ENCODE measurements at places on chromosomes 1 and 21.

DNA sequence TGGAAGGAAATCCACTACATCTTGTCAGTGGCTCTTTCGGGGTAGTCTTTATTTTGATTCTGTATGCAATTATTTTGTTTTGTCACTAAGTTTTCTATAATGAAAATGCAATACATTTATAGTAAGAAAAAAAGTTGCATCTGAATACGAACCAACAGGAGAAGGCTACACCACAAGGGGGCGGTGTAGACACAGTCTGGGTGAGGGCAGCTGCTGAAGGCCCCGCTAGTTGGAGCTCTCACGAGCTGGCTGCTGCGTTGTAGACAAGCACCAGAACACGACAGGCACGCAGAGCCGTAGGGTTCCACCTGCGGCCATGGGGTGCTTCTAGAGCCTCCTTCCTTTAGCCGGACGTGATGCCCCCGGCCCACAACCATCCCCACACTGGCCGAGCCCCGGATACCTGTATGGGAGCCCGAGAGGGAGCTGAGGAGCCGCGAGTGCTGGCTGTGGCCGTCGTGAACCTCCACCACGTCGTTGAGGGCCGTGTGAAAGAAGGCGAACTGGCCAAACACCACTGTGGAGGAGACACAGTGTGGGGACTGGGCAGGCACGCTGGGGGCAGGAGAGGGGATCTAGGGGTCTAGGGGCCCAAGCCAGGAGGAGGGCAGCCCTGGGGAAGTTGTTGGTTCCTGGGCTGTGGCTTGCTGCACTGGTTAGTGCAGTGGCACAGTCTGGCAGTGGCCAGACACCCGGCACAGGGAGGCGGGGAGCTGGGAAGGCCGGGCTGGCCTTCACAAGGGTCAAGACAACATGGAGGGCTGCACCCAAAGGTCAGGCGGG is 160.8 kb downstream of the ZSCAN20 start:
- DNase-seq, result peak; percentile 30

GRCh38 chr1:53326598-53327181 is 1.2 kb downstream of the LRP8 start:
- no peak for DNase-seq

- DNase-seq, result no peak
Observed at GRCh38 chr1:36463463-36463802, 751 bp downstream of the MRPS15 start.

DNA sequence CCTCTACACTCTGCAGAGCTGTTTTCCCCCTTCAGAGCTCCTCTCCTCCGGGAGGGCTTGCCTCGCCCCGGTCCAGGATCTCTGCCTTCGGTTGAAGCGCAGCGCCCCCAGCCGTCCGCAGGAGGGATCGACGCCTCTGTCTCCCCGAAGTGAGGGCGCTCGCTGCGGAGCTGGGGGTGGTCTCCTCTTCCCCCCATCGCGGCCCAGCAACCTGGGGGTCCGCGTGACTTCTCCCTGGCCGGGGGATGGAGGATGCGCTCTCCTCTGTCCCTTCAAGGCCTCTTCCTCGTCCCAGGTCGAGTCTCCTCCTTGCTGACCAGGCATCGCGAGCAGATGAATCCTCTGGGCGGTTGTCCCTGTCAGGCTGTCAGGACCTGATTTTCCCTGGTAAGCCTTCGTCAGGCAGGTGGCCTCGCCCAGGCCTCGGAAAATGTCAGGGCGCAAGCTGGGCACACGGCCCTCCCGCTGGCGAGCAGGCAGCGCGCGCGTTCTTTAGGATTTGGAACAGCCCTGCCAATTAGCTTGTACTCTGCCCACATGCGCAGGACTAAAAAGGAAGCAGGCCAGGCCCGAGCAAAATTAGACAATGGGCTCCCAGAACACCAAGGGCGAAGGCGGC is 90.5 kb downstream of the EDEM3 start:
- DNase-seq, result no peak

- DNase-seq, result no peak
Observed at GRCh38 chr1:247535402-247535801, 838 bp downstream of the OR2C3 start.

DNA sequence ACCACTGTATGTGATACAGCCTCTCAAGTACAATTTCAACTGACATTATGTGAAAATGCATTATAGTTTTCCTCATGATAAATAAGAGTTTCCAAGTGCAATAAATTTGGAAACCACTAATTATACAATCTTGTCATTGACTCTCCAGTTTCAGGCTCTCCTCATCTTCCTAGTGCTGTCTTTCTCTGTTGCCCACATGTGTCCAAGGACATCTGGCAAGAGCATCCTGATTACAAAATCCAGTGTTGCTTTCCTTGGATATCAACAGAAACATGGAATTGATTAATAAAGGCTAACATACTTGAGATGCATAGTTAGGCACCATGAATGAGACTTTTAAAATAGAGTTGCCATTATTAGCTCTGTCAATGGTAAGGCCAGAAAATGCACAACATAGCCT is 15.6 kb upstream of the MAP10 start:
- no peak for DNase-seq

- no peak for DNase-seq
Observed at GRCh38 chr1:235952950-235953615, 86.4 kb upstream of the LYST start.

DNA sequence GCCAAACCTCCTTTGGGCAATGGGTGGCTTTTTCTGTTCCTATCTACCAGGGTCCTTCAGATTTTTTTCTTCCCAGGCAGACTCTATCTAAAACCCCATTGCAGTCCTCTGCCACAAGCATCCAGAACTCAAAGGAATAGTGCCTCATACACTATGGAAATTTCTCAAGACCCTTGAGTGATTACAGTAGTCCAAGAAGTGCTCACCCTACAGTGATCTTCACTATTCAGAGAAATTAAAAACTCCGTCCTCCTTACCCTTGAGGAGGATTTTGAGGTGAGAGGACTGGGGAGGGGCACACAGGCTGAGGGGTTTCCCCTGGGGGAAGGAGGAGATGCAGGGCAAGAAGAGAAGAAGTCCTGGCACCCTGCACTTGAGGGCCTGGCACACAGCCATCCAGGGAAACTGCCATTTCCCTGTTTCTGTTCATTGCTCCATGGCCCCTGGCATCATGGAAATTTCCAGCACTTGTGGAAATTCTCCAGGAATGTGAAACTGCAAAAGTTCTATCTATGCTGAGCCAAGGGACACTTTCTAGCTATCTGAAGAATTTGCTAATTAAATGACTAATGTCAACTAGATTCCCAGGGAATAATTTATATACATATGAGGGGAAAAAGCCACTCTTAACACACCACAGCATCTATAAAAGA is 102.5 kb upstream of the ATP1B1 start:
- DNase-seq, result no peak

- DNase-seq, result peak; percentile 91
Observed at GRCh38 chr1:244835276-244836134, at the start of gene COX20. TSS of gene COX20 (plus strand) at chr1:244835658. CDS start at chr1:244835715, 57 bp downstream.

DNA sequence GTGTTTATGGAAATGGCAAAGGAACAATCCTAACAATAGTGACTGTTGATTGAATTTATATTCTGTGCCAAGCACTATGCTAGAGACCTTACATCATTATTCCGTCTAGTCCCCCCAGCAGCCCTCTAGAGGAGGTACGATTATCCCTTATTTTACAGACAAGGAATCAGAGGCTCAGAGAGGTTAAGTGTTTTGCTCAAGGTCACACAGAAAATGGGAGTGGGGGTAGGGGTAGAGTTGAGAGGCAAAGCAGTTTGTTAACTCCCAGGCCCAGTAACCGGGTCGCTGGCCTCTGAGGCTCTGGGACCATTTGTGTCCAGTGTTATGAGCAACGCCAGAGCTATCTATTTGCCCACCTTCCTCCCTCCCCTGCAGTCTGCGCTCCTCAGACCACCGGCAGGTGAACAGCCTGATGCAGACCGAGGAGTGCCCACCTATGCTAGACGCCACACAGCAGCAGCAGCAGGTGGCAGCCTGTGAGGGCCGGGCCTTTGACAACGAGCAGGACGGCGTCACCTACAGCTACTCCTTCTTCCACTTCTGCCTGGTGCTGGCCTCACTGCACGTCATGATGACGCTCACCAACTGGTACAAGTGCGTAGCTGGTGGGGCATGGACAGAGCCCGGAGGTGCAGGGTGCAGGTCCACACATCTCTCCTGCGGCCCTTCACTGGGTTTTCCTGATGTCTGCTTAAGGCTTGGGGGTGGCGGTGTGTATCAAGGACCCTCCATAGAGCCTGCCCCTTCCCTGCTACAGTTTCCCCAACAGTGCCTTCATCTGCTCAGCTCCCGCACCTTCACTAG is 19.8 kb downstream of the SERINC2 start:
- DNase-seq, result no peak

DNA sequence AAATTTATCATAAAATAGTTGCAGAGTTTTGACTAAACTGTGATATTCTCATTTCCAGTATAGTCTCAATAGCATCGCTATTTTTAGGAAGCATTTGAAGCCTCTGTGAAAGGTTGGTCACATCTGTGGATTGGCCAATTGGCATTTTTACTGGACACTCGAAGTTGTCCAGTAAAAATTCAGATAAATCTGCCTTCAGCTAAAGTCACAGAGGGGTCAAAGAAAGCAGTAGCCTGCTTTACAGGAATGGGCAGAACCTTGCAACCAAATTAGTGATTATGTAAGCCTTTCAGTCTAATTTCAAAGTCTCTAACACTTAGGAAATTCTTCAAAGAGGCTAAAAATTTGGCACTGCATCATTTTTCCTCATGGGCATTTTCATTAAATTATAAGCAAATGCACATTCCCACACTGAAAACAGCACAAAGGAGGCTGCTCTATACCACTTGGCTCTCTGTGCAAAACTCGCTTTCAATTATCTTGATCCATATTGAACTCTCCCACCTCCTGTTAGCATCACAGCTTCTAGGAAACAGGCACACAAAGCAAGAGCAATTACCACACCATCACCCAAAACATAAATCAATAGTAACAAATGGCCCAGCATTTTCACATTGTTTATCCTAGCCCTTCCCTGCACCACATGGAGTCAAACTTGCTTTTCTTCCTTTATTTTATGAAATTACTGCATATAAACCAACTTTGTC is 318.5 kb upstream of the DUSP10 start:
- no peak for DNase-seq

DNA sequence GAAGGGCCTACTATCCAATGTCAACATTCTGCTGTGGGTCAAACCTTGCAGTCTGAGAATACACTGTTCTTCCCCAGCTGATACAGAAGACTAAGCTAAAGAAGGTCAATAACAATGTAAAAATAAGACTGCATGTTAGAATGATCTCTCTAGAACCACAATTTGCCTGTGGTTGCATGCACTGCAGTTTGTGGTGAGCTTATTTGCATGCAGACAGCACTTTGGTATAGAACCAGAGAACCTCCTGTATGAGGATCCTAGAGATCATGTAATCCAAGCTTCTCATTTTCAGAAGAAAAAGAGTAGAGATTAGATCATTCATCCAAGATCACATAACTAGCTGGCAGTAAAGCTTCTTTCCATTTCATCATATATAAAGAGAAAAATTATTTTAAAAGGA is 15.8 kb downstream of the SYNJ1 start:
- DNase-seq, result no peak

- no peak for DNase-seq
Observed at GRCh38 chr1:46188295-46189030, 9.8 kb downstream of the POMGNT1 start.

- no peak for DNase-seq
Observed at GRCh38 chr1:219227360-219228057, 53.8 kb downstream of the LYPLAL1 start.

DNA sequence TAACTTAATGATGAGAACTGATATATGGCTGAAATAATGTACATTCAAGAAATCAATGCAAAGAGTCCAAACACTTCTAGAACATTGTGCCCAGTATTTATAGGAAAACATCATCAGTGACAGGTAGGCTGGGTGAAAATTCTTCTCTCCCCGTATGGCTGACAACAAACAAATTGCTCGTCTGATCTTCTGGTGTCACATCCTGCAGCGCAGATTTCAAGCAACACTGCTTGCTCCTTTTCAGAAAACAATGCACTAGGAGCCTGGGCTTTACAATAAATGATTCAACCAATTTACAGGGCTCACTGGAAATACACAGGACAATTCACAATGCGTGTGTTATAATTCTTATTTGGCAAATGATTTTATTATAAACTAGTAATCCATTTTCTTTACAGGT is 185.3 kb downstream of the RERE start:
- no peak for DNase-seq

GRCh38 chr1:27966402-27967105 is 6.8 kb downstream of the XKR8 start:
- no peak for DNase-seq

DNA sequence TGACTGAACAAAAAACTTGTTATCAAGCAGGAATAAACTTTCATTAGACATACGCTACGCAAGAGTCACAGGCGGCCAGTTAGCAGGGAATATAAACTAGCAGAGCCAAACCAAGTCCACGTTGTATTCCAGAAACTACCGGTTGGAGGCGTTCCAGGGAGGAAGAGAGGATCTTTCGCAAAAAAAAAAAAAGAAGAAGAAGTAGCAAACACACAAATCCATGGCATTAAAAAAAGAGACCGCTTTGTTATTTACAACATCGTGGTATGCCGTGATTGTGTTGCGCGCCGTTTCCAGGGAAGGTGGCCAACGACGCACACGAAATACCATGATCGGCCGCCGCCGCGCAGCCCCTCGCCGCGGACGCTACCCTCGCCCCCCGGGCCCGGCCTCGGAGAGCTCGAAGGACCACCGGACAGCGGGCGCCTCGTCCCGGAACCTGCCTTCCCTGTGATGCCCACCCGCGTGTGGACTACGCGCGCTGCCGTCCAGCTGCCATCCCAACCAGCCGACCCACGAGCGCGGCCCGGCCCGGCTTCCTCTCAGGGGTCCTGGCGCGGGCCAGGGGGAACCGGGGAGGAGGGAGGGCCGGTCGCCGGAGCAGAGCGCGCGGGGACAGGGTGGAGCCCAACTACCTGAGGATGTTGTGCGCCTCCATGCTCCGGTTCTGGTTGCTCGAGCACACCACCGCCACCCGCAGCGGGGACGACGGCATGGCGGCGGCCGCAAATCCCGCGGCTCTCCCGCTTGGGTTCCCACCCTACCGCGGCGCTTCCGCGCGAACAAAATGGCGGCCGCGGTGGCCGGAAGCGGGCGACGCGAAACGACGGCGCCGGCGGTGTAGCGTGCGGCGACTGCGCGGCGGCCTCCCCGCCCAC is 581 bp downstream of the SSU72 start:
- DNase-seq, result no peak

- DNase-seq, result no peak
Observed at GRCh38 chr1:161820914-161821313, 54.8 kb downstream of the ATF6 start.

DNA sequence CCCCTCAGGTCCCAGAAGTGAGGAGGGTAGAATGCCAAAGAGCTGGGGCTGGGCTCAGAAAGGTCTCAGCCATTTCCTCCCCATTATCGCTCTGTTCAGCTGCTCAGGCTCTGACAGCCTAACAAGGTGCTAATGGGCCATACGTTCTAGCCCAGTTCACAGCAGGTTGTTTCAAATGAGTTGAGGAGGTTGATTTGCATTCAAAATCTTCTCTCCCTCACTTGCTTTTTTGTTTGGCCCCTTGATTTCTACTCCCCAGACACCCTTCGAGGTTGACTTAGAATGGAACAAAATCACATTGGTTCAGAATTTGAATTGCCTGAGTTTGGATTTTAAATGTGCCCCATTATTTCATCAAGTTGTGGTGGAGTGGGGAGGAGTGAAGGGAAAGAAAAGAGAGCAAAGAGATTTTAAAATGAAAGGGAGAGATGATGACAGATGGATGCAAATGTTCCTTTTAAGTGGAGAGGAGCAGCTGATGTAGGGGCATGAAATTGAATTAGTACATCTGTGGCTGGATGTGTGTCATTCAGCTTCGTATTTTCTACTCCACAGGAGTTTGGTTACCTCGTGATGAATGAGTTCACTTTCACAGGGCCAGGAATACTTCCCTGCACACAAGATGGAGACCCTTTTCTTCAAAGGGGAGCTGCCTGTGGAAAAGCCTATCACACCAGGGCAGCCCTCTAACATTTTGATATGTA is 425.8 kb upstream of the CAMK1G start:
- DNase-seq, result no peak

GRCh38 chr1:4375812-4376211 is 278.6 kb upstream of the AJAP1 start:
- no peak for DNase-seq

Data from GOT3 (cell line).